ENCODE measurements at places on chromosomes 13 and 19.

DNA sequence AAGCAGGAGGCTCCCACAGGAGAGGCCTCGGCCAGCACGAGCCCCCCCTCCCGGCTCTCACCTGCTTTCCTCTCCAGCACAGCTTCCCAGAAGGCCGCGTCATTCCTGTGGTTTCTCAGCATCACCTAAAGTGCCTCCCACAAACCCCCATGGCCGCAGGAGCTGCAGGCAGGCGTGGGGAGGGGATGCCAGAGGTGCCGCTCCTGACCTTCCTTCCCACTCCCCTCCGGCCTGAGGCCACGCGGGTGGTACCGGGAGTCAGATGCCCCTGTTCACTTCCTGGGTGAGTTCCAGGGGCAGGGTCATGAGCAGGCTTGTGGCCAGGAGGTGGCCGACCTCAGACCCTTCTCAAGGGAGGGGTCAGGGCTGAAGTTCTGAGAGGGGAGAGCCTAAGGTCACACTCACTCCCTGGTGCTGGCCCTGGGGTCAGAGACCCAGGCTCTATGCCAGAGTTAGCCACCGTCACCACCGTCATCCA, 14.4 kb upstream of the NPAS1 start:
- no peak for DNase-seq

DNA sequence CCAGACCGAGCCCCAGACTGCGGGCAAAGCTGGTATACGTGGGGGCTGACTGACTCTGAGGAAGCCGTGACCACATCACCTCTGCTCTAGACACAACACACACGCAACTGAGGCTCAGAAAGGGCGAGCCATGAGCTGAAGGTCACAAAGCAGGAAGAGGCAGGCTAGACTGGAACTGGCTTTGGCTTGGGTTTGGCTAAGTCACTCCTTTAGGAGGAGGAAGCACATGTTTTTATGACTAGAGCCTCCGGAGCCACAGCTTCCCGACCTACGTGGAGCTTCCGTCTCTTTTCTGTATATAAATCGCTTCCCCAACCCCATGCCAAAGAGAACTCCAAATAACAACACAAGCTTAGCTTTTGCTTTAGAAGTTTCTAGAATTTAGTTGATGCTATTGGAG, 48.0 kb downstream of the RFX2 start:
- peak; percentile 52 for DNase-seq

- peak; percentile 79 for DNase-seq
Measured at GRCh38 chr19:49119411-49120324, at the start of gene PPFIA3. Gene PPFIA3, plus strand, starts transcription at chr19:49119544. Its CDS starts 8,330 bp downstream, at chr19:49127874.

GRCh38 chr19:12828494-12828893, 5.9 kb downstream of the RTBDN start:
- no peak for DNase-seq

DNA sequence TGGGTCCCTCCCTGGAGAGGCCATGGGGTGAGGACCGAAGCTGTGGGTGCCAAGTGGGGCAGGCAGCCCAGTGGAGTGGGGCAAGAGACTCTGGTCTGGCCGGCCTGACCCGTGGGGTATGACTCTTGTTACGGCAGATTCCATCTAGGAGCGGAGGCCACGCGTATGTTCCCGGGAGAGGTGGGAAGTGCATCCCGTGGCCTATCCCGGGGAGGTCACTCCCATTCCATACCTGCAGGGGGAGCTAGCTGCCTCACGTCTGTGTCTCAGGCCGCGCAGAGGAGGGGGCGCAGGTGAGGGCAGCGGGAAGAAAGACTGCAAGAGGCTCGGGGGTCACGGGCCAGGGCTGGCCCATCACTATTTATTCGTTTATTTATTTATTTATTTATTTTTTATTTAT, 4.9 kb downstream of the CSNK1G2 start:
- DNase-seq = peak; percentile 65

- DNase-seq = no peak
Measured at GRCh38 chr19:38990949-38991697, 15.6 kb upstream of the FBXO17 start.

DNA sequence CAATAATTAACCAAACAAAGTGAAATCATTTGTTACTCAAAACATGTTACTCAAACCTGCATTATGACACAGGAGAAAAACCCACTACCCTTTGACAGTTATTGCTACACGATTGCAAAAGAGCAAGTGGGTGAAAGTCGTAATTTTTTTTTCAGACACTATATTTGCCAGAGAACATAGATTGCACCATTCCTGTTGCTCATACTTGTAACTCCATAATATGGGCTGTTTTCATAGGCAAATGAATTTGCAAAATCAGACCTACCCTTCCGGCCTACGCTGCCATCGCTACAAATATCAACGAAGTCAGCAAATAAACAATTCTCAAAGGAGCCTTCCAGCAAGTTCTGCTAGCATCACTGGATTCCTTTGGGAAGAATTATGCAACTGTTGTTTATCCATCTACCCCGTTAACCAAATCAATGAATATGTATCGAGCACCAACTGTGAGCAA, 396.5 kb downstream of the IRS2 start:
- DNase-seq = peak; percentile 22

- no peak for DNase-seq
Measured at GRCh38 chr13:65633806-65634205, 1596.3 kb downstream of the PCDH9 start.

DNA sequence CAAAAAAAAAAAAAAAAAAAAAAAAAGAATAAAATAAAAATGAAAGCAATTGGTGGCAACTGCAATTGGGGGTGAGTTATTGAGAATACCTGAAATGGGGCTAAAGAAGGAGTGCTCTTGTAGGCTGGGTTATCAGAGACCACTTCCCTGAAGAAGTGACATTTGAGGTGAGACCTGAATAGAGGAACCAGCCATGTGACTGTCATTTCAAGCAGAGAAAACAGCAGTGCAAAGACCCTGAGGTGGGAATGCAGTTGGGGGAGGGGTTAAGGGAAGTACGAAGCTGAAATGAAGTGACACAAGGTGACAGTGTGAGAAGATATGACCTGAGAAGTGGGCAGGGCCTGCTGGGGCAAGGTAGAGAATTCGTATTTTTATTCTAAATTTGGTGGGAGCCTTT, 4.3 kb upstream of the PALM3 start:
- no peak for DNase-seq

DNA sequence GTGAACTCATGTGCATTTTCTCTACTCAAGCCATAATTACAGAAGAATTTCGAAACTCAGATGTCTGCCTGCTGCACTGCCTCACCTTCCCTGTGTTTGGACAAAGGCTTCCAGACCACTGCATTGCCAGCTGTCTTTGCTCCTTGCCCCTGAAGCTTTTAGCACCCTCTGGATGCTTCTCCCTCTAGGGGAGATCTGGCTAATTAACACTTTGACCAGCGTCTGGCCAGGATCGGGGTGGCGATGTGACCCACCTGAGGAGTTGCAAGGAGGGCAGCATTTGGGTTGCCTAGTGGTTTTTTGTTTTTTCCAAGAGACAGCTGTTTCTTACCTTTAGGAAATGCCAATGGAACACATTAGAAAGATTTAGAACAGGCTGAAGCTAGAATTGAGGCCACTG, 127.7 kb upstream of the ZNF536 start:
- no peak for DNase-seq

GRCh38 chr13:23844132-23844531, 45.1 kb downstream of the MIPEP start:
- DNase-seq = no peak

DNA sequence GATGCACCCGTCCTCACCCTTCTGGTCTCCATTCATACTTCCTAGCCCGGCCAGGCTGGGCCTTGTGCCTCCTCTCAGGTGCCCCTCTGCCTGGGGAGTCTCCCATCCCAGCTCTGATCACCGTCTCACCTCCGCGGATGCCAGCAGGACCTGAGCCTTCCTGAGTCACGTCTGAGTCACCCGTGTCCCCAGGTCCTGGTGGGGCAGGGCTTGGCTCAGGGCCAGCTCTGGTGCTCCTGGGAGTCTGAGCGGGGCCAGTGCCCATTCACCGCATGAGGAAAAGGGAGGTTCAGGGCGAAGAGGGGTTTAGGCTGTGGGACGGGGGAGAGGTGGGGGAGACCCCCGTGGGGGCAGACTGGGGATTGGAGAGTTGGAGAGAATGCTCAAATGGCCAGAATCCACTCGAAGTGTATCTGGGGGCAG, 593 bp downstream of the ATP8B3 start:
- peak; percentile 92 for DNase-seq

DNA sequence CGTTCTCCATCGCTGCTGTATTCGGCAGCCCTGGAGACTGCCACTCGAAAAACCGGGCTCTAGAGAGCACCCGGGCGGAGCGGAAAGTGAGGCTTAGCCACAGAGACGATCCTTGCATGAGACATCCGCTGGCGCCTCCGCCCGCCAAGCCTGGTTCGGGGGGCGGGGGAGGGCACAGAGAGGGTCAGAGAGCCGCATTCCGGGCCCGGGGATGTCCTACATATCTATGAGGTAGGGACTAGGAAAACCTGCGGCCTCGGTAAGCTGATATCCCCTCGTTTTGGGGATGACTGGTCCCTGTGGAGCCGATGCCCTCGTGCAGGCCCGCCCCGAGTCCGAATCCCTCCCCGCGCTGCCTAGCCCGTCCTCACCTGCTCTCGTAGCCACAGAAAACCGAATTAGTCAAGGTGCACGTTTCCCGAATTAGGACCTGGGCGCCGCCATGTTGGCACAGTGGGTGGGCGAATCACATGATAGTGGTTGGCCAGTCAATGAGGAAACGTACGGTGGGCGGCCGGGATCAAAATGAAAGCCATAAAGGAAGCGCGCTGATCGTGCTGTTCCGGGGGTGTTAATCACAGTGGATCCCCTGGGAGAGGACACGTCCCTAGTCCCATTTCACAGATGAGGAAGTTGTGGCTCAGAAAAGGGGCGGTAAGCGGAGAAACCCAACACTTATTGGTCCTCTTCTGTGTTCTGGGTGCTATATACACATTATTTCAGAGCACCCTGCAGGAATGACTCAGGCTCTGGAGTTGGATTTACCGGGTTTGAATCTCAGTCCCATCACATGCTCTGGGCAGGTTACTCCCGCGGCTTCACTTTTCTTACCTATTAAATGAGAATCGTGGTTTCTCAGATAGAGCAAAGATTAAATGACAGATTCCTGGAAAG, at the start of gene TRMT1:
Gene TRMT1, minus strand, starts transcription at position 459 of the 894 bp plus-strand sequence. Its CDS starts 341 bp downstream, at position 118.
- peak; percentile 89 for DNase-seq

GRCh38 chr13:28531077-28531844, 36.3 kb upstream of the FLT1 start:
- peak; percentile 36 for DNase-seq

DNA sequence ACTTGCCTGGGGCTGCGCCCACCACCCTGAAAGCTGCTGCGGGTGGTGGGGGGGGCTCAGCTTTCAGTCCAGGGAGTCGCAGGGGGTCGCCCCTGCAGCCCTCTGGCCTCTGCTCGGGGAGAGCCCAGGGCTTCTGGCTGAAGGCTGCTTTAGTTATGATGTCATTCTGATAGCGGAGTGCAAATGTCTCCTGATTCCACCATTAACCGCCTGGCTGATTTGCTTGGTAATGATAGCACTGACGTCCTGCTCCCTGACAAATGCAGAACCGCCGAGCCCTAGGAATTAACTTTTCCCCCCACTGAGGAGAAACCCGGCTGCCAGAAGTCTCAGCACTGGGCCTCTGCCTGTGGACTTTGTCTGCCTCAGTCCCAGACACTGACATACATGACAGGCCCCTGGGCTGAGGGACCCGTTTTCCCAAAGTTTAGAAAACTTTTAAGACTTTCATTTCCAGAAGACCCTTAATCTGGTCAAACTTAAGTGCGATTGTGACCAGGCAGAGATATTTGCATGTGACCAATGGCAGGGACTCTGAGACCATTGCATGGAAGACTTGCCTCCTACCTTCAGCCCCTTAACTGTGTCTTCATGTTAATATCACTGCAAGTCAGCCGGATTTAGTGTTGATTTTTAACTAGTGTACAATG, 142.5 kb upstream of the ZNF536 start:
- no peak for DNase-seq

GRCh38 chr19:453606-454005, 7.2 kb downstream of the SHC2 start:
- no peak for DNase-seq

DNA sequence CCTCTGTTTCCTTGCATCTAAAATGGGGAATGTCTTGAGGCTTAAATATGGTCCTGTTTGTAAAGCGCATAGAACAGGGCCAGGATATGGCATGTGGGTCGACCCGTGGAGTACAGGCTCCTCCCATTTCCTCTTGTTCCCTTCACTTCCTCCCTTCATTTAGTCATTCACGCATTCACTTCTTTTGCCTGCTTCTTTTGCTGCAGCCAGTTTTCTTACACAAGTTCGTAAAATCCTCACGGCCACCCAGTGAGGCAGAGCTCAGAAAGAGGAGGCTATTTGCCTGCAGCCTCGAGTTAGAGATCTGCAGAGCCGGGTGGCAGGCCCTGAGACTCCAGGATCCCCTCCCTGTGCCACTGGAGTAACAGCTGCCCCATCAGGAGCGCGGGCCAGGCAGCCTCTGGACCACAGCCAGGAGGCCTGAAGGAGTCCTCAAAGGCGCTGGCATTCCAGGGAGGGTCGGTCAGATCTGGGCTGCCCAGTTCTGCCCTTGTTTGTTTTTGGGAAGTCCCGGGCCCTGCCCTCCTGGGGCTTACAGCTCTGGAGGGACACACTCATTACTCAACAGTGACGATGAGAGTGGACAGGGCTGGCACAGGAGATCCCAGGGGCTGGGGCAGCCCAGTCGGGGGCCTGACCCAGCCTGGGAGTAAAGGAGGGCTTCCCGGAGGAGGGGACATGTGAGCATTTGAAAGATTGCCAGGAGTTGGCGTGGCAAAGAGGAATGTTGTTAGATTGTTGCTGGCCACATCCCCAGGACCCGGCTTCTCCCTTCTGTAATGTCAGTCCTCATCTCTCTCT, 4.6 kb downstream of the PPP5C start:
- peak; percentile 31 for DNase-seq

DNA sequence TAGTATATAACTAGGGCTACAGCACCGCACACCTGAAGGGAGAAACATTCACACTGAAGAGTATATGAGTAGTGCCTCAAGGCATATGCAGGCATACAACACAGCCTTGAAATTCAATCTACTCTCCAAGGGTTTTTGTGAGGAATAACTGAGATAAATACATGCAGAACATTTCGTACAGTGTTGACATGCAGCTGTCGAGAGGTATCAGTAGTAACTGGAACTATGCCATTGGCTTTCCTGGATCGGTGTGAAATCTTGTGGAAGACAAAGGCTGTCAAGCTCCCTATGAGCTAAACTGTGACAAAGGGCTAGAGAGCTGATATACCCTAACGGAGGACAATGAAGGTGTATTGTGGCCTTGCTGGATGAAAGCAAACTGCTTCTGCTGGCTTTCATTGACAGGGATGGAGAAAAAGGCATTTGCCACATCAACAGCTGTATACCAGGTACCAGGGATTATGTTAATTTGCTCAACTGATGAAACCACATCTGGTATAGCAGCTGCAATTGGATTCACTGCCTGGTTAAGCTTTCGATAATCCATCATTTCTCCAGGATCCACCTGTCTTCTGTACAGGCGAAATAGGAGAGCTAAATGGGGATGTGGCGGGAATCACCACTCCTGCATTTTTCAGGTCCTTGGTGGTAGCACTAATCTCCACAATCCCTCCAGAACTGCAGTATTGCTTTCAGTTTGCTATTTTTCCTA, 16.3 kb downstream of the MTRF1 start:
- DNase-seq = peak; percentile 22

DNA sequence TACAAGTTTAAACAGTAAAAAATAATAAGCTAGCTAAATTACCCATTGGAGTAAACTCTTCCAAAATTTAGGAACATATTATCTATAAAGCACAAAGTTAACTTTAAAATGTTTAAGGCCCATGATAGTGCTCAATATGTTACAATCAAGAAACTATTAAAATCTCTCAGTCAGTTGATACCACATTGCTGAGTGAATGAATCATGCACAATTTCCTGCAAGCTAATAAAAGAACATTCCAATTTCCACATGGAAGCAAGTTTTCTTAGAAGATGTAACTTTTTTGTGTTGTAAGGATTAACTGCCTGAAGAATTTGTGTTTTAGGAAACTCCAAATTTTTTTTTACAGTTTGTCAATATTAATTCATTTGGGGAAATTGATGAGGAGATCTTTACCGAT, 666.6 kb downstream of the SLITRK1 start:
- DNase-seq = no peak
